ENCODE measurements at places on chromosomes 13 and 19. TPM values are rescaled to one million over a fixed set of nuclear protein-coding genes. Genes with fewer than 3 reads are reported as not detected.

DNA sequence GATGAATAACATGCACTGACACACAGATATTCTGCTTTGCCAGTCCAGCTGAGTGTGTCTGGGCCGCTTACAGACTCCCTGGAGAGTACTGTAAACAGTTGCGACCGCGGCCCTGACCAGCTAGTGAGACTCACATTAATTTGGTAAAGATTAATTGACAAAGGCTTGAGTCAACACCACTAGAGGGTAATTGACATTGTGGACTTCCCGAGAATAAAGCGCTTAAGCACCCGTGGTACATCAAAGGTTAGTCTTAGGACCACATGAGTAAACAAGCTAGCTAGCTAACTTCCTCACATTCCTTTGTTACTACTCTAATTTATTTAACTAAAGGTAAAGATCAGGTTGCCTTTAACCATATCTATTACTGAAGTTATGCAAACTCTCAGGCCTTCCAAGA is 624.4 kb upstream of the ARGLU1 start:
- no peak for DNase-seq

DNA sequence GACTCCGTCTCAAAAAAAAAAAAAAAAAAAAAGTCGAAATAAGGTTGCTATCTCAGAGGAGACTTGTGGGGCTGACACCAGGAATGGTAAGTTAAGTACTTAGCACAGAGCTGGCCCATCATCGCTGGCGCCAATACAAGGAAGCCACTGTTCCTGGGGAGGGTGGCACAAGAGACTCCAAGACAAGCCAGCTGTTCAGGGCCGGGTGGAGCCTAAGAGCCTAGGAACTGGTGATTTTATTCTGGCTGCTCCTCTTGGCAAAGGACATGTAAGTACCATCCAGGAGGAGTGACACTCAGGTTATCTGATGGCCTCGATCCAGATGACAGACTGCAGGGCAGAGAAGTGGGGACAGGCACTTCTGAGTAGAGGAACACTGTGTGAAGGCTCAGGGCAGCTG is 3.8 kb downstream of the ELOF1 start:
- DNase-seq = no peak

DNA sequence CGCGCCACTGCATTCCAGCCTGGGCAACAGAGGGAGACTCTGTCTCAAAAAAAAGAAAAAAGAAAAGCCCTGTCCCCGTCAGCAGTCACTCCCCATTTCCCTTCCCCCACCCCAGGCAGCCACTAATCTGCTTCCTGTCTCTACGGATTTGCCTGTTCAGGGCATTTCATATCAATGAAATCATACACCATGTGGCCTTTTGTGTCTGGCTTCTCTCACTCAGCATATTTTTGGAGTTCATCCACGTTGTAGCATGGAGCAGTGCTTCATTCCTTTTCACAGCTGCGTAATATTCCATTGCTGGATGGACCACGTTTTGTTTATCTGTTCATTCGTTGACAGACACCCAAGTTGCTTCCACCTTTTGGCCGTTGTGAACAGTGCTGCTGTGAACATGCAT is 36.1 kb upstream of the KLF2 start:
- no peak for DNase-seq

- no peak for DNase-seq
These were observed 100.7 kb downstream of the DGKH start for GRCh38 chr13:42149136-42149535.

GRCh38 chr19:31353833-31354232 is 4.6 kb upstream of the TSHZ3 start:
- no peak for DNase-seq

DNA sequence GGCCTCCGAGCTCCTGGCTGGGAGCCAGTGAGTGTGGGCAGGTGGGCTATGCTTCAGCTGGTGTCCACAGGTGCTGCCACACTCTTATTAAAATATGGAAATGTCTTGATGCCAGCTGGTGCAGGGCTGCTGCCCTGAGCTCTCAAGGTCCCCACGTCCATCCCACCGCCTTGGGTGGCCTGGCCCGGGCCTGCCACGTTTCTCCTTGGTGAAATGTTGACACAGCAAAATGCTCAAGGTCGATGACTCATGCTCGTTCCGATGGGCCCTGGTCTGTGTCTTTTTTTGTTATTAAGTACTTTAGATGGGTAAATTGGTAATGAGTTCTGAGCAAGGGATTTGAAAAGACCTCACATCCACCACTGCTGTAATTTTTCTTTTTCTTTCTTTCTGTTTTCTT is 524.7 kb downstream of the MYO16 start:
- no peak for DNase-seq

GRCh38 chr19:18432275-18433014 is 5.5 kb downstream of the ISYNA1 start:
- DNase-seq = no peak

DNA sequence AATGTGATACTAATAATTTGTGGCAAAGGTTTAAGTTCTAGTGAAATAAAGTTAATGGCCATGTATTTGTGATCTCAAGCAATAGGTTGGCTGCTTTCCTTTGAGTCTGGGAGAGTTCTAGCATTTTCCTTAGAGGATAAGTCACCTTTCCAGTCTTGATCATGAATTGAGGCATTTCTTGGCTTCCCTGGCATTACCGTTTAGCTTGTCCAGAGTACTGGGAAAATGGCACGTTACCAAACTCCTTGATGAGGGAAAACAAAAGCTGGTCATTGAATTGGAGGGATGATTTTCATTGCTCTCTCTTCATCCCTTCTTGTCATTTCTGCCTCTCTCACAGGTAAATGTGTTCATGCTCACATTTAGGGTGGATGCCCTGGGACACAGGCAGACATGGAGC is 34.0 kb upstream of the SPRY2 start:
- DNase-seq = no peak

DNA sequence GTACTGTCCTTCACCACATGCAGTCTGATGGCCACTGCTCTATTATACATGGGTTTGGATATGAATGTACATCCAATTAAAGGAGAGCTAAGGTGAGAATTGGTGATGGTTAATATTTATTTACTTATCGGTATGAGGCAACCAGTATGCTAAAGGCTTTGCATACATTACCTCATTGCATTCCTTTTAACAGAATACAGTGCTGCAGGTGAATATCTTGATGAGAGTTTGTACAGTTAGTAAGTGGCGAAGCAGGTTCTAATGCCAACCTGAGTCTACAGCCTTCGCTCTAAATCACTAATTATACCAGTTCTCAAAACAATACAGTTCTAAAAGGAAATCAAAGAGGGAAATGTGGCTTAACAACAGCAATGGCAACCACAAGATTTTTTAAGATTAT is 284.1 kb downstream of the ITGBL1 start:
- no peak for DNase-seq

- DNase-seq = no peak
These were observed 27.2 kb upstream of the KCTD4 start for GRCh38 chr13:45228002-45228401.

DNA sequence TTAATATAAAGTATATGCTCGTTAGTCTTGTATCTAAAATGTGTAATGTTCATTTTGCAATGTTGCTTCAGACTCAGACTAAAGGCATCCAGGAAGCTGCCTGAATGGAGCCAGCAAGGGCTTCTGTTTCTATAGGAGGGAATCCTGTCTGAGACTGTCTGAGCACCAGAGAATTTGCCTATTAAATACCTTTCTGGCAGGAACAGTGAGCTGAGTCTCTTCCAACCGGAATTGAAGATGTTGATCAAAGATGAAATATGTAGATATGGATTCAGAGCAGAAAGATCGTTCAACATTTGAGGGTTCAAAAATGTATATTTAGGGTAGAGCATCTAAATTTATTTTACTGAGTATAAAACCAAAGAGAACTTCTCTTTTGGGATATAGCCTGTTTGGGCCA is 20.9 kb downstream of the MYO16 start:
- DNase-seq = no peak

- no peak for DNase-seq
These were observed 36.1 kb downstream of the ADPRHL1 start for GRCh38 chr13:113417008-113417751.

- no peak for DNase-seq
These were observed 10.2 kb downstream of the OR2Z1 start for GRCh38 chr19:8731428-8732169.

GRCh38 chr19:38632476-38633213 is 13.7 kb downstream of the EIF3K start:
- no peak for DNase-seq

MRPL54 gene
- polyA plus RNA-seq = 36.9 TPM

TNNI3 gene
- polyA plus RNA-seq = 0.21 TPM

DAND5 gene
- polyA plus RNA-seq = not detected

AMH gene
- not detected for polyA plus RNA-seq

All from AG04450 (cell line).